ENCODE measurements at places on chromosomes 3 and 15.

GRCh38 chr3:192223815-192224214 lies 503.5 kb downstream of the FGF12 start:
- no peak for DNase-seq

DNA sequence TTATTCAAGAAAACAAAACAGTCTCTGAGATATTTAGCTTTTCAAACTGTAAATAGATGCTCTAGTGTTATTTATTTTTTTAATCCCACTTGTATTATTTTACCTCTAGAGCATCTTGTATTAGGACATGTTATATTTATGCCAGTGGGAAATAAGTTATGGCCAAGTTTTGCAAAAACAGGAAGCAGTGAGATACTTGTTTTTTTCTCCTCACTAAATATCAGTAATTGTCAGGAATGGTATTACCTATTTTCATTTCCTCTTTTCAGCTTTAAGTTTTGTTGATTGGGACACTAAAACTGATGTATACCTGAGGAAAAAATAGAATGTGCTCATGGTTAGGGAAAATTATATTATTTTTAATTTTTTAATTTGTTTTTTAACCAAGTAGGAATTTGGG lies 8.6 kb upstream of the IL20RB start:
- DNase-seq: no peak

DNA sequence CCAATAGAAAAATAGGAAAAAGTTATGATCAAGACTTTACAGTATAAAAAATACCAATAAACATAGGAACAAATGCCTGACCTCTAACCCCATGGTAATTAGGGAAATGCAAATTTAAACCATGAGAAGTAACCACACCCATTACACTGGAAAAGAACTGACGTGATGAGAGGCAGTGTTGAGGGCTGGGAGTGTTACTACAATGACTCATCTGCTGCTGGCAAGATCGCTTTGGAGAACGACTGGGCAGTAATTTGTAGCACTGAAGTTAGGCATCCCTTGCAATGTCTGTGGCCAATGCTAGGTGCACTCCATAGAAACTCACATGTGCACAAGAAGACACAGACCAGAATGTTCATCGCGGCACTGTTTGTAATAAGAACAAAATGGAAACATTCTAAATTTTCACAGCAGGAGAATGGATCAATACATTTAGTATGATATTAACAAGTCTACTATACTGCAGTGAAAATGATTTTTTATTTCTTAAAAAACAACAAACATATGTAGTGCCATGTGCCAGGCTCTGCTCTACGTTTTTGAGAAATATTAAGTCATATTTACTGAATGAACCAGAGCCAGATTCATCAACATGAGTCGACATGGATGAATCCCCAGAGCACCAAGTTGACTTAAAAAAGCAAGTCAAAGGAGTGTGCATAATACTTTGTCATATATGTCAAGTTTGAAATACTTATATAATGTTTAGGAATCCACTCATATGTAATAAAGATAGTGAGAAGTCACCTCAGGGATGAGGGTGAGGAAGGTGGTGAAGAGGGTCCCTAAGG lies 37.6 kb upstream of the EPHB3 start:
- DNase-seq: no peak

DNA sequence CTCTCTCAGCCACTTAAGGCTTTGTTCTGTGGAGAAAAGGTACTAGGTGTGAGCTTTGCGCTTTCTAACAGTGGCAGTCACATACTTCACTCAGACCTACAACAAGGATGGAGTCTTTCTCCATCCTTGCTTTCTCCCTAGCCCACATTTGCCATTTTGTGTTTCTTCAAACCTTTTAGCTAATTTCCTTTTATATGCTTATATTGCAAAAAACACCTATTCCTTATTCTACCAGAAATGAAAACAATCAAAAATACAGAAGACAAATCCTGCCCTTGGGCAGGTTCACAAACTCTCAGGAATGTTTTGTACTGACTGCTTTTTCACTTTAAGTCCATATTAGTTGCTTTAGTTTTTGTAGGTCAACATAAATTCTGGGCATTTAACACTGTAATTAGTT lies 914.2 kb downstream of the SQOR start:
- no peak for DNase-seq

GRCh38 chr15:29652595-29652994 lies 169.7 kb downstream of the TJP1 start:
- no peak for DNase-seq

GRCh38 chr15:86608461-86609205 lies 529.0 kb downstream of the AGBL1 start:
- DNase-seq: no peak

DNA sequence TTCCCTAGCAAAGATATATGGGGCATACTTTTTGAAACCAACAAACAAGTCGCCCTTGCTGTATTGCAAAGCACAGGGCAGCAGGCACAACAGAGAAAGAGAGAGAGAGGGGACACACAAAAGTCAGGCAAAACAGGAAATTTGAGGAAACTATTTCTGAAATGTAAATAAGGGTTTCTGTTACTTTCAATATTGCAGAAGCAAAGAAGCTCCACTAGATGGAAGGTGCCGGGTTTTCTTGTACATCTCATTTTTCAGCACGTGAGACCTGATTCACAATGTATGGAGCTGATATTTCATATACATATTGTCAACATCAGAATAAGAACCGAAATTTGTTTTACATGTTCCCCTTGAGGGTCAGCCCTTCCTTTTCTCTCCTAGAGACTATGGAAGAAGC lies 127.4 kb downstream of the FOXP1 start:
- DNase-seq: no peak

DNA sequence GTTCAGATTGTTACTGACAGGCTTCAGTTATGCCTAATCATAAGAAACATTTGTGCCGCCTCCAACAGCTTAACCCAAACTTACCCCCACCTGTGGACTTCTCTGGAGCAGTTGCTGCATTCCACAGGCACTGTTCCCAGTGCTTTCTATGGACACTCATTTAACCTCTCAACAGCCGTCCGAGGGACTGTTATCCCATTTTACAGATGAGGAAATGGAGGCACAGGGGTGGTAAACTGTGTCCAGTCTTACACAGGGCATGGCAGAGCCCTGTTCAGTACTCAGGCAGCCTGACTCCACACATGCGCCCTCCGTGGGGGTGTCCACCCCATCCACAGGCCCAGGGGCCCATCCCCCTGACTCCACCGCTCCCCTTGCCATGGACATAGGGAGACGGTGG lies 14.3 kb upstream of the TGM5 start:
- DNase-seq: no peak

DNA sequence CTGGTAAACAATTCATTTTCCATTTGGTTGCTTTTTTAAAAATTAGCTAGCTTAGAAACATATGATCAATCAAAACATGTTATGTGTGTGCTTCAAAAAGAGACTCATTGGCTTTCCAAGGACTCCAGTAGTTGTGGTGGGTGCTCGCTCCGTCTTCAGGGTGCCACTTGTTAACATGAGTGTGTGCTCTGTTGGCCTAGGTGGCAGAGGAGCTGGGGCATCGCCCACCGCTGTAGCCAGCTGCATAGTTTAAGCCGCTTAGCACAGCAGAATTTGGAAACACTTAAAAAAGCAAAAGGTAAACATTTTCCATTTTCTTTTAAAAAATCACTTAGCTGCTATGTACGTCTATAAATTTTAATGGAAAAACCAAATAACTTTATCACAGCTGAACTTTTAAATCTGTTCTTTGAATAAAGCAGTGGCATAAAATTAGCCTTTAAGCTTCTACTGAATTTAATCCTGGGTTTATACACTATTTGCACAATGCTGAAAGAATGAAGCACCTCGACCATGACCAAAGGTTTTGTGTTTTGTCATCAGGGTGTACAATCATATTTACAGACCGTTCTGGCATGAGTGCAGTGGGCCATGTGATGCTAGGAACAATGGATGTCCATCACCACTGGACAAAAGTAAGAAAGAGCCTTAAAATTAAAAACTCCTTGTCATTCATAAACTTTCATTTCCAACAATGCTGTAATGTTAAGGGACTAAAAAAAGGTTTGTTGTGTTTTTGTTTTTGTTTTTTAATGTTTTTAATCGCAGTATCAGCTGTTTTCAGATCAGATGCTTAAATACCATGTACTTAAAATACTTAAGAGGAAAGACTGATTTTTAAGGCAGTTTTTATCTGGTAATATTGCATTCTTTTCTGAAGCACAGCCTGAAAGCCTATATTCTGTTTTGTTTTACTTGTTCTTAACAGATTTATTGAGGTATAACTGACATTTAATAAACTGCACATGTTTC lies 57.9 kb downstream of the TCAIM start:
- DNase-seq: no peak

- DNase-seq: no peak
Measured at GRCh38 chr3:150483226-150483625, 63.1 kb downstream of the SERP1 start.

- DNase-seq: no peak
Measured at GRCh38 chr3:105868431-105868741, 426 bp downstream of the CBLB start.

DNA sequence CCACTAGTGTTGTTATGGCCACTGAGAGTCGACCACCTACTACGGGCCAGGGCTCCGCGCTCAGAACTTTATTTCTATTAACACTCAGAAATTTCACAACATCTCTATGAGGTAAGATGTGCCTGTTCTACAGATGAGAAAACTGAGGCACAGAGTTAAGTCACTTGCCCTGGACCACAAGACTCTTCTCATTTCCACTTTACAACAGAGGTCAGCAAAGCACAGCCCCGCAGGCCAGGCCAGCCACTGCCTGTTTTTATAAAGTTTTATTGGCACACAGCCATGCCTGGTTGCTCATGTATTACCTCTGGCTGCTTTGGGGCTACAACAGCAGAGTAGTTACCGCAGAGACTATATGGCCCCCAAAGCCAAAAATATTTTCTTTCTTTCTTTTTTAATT lies 503.6 kb downstream of the SHQ1 start:
- DNase-seq: no peak

DNA sequence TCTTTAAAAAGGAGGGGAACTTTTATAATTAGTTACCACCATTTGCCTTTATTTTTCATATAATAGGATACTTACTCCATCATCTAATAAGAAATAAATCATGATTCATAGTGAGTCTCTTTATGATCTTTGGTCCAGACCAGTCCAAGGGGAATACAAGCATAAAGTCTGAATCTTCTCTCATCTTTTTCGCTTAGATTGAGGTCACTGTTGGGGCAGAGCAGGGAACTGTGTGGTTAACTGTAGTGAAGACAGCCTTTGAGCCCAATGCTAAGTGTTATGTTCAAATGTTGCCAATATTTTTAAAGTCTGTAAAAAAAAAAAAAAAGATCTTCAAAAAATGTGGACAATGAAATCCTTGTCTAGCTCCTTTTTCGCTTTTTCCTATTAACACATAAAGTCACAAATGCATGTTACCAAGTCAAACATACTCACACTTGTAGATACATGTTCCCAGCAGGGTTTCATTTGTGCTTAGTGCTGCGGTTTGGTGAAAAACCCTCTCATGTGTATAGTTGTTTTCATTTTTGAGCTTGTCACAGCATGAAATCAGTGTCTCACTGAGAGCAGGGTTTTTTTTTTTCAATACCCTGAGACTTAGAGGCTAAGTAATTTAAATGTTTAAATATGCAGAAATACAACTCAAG lies 72.1 kb downstream of the EPHA3 start:
- no peak for DNase-seq

DNA sequence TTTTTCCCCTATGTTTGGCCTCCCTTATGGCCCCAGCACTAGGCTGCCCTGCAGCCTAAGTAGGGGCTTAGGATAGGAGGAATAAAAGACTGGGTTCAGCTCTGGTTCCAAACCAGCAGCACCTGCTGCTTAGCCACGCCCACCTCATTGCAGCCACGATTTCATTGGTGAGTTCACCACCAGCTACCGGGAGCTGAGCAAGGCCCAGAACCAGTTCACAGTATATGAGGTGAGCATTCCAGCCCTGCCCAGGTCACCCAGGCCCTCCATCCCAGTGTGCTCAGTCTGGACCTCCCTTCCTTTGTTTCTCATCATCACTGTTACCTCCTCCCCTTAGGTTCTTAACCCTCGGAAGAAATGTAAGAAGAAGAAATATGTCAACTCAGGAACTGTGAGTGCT lies 11.5 kb downstream of the CPNE9 start:
- DNase-seq: no peak

DNA sequence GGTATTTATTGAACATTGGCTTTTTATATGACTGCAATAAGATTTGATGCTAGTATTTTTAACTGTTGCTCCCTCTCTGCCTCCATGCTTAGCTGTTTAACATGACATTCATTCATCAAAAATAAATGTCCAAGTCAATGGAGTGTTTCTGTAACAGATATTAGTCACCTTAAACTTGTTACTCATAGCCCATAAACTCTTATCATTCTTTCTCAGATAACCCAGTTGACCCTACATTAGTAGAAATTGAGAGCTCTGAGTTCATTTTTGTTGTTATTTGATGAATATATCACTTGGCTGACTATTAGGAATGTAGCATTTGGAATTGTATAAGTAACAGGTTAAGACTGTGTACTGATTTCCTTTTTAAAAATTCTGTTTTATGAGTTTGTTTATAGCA lies 201.1 kb downstream of the UBE2E2 start:
- DNase-seq: no peak

DNA sequence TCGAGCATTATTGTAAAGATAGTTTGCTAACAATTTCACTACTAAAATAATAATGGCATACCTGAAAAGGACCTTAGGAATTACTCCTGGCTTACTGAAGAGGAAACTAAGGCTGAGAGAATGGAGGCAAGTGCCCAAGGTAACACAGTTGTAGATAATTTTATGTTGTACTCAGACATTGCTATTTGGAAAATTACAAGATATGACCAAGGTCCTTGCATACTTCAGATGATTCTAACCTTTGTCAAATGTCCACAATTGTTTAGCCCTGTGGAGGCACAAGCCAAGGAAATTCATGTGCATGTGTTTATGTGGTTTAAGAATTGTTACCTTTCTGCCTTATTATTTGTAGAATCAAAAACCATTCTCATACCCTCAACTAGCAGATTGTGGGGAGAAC lies 105.7 kb downstream of the TUSC7 start:
- DNase-seq: no peak

DNA sequence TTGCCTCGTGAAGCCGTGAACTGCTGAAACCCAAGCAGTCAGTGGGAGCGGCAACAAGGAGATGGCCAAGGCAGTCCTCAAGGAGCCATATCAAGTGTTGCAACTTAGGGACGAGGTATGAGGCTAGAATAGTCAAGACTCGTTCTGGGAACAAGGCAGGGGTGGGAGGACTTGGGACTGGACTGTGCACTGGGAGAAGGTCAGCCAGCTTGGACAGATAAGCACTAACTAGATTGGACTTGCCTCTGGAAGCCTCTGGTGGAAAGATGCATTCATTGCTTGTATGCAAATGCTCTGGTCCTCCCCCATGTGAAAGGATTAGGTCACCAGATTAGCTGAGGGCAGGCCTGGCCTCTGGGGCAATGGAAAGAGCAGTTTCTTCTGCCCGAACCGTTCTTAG lies 123.3 kb upstream of the CTNNB1 start:
- DNase-seq: no peak
